HuH-7.5 (cell line): ENCODE measurements at places on chromosomes 2 and 18.

DNA sequence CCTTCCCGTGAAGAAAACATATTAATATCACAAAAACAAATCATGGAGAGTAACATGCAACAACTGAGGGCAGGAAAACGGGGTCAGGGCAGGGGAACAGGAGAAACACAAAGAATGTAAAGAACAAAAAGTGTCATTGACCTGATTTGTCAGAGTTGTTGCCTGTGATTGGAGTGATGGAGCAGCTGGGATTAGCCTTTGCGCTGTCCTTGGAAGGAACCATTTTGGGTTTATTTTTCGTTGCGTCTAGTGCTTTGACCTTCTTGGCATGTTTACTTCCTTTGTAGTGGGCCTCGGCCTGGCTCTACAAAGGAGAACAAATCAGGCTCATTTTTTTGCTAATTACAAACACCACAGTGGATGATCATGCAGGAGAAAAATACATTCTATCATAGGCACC lies 218.5 kb upstream of the SESTD1 start:
- no peak for DNase-seq

- no peak for DNase-seq
These were observed 91.2 kb downstream of the TWIST2 start for GRCh38 chr2:238939074-238939473.

DNA sequence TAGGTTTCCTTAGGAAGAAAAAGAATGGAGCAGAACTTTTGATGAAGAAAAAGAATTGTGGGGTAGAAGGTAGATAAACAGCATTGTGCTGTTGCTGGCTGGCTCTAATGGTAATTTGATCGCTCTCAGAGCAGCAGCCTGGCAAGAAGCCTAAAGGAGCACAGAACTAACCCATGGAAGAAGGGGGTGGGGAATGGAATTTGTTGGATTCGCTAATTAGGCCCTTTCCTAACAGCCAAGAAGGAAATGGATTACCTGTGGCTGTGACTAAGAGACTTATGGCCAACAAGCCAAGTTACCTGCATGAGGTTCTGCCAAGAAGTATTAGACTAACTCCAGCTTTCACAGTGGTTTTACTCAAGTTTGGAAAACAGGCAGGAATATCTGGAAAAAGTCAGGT lies 210.6 kb downstream of the IKZF2 start:
- no peak for DNase-seq

DNA sequence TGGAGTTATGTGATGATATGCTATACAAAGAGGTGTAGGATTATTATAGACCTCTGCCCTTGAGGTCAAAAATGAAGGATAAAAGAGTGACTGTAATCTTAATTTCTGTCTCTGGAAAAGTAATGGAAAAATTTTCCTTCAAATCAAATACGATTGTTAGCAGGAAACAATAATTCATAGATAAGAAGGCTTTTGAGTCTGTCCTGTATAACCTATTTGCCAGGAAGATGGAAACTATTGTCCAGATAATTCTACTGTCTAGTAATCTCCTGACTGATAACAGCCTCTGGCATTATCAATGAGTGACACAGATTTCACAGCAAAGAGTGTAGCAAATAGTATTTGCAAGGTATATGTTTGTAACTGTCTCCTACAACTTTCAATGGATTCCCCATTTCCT lies 307.8 kb downstream of the MTX2 start:
- DNase-seq: no peak

- DNase-seq: no peak
These were observed 178.7 kb downstream of the SRBD1 start for GRCh38 chr2:45432406-45432805.

GRCh38 chr18:26089293-26090129 lies 902 bp downstream of the SS18 start:
- no peak for DNase-seq

DNA sequence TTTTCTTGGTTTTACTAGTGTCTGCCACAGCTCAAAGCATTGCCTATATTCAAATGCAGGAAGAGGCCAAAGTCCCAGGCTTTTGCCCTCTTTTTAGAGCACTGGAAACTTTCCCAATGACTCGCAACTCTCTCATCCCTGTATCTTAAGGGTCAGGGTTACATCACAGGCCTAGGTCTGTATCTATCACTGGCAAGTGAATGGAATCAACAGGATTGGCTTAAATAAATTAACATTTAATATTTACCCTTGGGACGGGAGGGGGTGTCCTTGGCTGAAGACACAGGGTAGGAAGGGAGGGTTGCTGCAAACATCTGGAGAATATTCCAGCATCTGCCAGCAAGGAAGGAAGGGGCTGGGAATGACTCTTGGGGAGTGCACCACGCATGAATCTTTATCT lies 242.6 kb downstream of the SLC4A3 start:
- no peak for DNase-seq

DNA sequence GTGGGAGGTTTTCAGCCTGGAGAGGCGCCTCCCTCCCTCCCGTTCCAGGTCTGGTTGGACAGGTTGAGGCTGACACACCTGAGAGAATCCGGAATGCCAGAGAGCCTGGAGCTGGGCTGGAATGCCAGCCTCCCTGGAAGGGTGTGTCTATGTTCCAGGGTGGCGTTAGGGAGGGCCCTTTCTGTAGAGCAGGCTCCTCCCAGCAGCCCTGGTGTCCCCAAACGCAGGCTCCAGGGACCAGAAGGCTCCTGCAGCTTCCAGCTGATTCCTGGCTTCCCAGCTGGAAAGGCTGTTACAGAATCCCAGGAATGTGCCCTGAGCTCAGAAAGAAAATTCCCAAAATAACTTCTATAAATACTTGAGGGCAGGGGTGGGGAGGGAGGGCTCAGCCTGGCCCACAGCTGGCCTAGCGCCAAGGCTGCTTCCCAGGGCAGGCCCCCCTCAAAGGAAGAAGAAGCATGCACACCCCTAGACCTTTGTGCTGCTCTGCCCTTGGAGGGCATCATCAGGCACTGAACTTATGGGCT lies 85.4 kb downstream of the STPG4 start:
- DNase-seq: peak; percentile 73

GRCh38 chr2:233799087-233799665 lies 21.0 kb downstream of the MROH2A start:
- DNase-seq: no peak

DNA sequence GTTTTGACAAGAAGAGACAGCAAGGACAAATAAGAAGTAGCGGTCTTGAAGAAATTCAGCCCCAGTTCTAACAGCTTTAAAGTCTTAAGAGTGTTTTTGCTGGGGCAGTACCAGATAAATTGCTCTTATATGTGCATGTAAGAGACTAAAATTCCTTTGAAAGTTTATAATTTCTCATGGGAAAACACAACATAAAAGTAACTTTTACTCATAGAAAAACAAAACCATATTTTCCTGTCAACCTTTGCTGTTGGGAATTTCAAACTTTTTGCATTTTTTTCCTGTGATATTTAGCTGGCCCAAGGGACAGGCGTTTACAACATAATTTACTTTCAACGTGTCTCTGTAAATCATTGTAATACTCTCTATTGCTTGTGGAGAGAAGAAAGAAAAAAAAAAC lies 767.8 kb upstream of the ZEB2 start:
- no peak for DNase-seq

- DNase-seq: no peak
These were observed 333.7 kb downstream of the CYP26B1 start for GRCh38 chr2:71813807-71814470.

DNA sequence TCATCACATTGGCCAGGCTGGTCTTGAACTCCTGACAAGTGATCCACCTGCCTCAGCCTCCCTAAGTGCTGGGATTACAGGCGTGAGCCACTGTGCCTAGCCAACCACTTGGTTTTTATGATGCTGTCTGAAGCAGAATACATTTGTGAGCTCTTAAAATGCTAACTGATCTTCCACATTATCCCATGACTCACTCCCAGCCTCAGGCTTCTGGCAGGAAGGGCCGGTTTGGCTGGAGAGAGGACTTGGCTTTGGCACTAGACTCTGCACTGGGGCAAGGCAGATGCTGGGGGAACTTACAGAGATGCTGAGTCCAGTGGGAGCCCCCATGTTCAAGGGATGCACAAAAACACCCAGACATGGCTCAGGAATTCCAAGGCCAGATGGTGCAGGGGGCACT lies 40.5 kb upstream of the SH3BP4 start:
- DNase-seq: no peak

DNA sequence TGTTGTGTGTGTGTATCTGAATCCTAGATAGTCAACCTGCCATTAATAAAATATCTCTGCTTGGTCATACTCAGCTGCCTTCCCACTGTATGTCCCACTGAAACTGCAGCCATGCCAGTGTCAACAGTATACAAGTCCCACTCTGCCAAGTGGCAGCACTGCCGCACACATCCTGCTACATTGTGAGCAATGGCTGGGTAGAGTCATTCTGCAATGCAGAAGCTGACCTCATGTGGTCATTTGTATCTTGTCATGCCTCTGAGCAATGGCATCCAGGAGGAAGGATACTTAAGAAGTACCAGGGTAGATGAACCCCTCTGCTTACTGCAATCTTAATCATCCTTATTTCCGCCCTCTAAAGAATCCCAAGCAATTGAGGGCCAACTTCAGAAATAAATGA lies 302.2 kb upstream of the DDX18 start:
- DNase-seq: no peak

- peak; percentile 76 for DNase-seq
These were observed 369.1 kb downstream of the MTX2 start for GRCh38 chr2:176638167-176639015.

GRCh38 chr2:7191932-7192331 lies 274.7 kb downstream of the RNF144A start:
- DNase-seq: no peak

DNA sequence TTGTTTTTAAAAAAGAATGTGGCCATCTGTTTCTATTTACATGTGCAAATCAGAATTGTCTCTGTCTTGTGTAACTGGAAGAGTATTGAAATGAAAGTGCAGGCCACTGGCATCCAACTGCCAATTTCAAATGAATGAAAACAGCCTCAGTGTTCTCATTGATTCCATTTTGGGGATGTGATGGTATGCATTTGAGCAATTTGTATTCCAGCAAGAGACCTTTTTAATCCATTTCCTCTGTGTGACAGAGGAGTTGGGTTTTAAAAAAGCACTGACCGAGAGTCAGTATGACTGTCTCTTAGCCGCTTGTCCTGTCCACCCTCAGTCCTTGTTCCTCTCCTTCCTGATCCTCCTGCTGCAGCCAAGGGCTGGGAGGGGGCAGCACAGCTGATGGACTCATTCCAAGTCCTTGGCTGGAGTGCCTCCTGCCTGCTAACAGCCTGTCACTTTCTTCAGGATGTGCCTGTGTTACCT lies 50.0 kb downstream of the ASAP2 start:
- no peak for DNase-seq

- no peak for DNase-seq
These were observed 15.9 kb upstream of the GALM start for GRCh38 chr2:38650012-38650411.
